Liver (tissue), 10 donors: ENCODE measurements at places on chromosomes 7 and 10. TPM values are rescaled to one million over a fixed set of nuclear protein-coding genes. Genes with fewer than 3 reads are reported as not detected.

GRCh38 chr10:6247041-6247712 is 44.4 kb downstream of the PFKFB3 start:
- no peaks in the 10 kb centered on the region for H3K27me3 ChIP-seq
- H3K36me3 ChIP-seq = no peaks in the 10 kb centered on the region
- no peak overlapping the region for H3K27ac ChIP-seq
- H3K4me3 ChIP-seq = no peak overlapping the region
- no peak for DNase-seq

RNF133 gene
- total RNA-seq = 0.14 TPM

RNF148 gene
- total RNA-seq = 3.5 TPM

BAMBI gene
- total RNA-seq = 10.6 TPM

RTKN2 gene
- 0.17 TPM for total RNA-seq

- no peaks in the 10 kb centered on the region for H3K4me1 ChIP-seq
- H3K36me3 ChIP-seq = no peaks in the 10 kb centered on the region
- DNase-seq = no peak
- H3K27me3 ChIP-seq = no peaks in the 10 kb centered on the region
Measured at GRCh38 chr10:45354261-45354660, 19.8 kb upstream of the ALOX5 start.
